Activated CD4-positive, alpha-beta T cell treated with anti-CD3 and anti-CD28 coated beads, Interleukin-10, Interleukin-2, amounts not matched to agents 100 ng/mL and 50 ng/mL, durations not matched to agents 16 hours and 8 hours (primary cell): ENCODE measurements at places on chromosomes 2 and 18.

DNA sequence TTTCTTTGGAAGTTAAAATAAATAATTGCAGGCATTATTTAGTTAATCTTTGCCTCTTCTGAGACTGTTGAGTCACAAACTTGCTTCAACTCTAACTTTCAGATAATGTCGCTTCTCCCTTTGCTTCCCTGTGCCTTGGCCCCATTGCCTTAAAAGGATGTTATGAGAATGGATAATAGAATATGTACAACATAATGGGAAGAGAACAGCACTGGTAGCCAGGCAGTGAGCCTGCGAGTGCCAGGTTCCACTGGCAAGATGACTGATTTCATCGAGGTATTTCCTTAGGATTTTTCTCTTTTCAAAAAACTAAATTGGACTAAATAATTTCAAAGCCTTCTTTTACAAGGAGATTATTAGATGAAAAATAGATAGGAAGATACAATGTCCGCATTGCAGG lies 420.9 kb downstream of the TGIF1 start:
- no peak for DNase-seq

DNA sequence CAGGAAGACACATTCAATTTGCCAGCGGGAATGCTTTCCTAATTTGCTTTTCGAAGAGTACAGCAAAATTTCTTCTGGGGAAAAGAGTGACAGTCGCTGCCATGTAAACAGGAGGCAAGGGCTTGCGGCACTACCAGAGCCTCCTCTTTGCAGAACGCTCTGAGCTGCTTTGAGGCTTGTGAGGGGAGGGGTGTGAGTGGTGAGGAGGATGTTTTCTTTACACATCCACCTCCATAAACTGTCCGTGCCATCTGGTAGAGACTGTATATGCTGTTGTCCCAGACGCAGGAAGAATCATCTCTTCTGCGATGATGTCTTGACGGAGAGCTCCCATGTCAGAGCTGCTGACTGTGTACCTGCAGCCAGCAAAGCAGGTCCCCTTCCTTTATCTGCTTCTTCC lies 138.0 kb downstream of the SOCS6 start:
- DNase-seq, result no peak

DNA sequence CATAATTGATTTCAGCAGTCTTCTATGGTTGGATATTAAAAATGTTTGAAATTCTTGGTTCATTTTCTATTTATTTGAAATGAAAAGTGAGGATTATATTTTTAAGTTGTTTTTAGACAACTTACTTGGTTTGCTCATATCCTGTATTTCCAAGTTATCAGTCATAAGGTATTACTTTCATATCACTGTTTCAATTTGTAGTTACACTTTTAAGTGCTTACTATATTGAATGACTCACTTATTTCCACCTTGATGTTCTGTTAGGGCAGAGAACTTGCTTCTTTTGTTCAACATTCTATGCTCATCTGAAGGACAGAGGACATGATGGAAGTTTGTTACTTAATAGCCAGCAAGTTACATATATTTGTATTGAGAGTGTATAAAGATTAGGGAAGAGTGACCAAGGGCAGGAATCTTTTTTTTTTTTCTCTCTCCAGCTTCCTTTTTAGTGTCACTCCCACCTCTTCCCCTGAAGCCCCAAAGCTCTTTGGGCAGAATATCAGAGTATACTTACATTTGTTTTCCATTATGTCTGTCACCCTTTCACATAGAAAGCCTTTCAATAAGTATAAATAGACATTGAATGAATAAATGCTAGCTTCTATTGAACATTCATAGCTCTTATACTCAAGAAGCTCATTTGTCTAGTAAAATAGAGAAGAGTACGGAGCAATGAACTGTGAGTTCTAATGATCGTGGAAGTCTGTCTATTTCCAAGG lies 28.1 kb downstream of the PIK3C3 start:
- peak; percentile 54 for DNase-seq

GRCh38 chr2:46850742-46851141 lies 64.9 kb downstream of the MCFD2 start:
- DNase-seq, result no peak

DNA sequence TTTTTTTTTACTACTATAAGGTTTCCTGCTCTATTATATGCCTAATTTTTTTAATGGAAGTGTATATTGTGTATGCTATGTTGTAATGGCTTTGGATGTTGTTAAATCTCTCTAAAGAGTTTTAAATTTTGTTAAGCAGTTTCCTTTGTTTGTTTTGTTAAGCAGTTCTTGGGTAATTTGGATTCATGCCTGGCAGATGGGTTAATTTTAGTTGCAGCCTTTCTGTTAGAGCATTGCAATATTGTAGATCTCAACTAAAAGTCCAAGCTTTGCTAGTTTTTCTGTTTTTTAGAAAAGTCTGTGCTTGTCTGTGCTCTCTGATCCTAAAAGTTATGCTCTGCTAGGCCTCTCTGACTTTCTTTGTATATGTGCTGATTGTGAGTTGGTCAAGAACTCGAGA lies 1229.0 kb upstream of the NRXN1 start:
- no peak for DNase-seq

GRCh38 chr2:146143971-146144370 lies 1624.1 kb upstream of the ZEB2 start:
- no peak for DNase-seq

DNA sequence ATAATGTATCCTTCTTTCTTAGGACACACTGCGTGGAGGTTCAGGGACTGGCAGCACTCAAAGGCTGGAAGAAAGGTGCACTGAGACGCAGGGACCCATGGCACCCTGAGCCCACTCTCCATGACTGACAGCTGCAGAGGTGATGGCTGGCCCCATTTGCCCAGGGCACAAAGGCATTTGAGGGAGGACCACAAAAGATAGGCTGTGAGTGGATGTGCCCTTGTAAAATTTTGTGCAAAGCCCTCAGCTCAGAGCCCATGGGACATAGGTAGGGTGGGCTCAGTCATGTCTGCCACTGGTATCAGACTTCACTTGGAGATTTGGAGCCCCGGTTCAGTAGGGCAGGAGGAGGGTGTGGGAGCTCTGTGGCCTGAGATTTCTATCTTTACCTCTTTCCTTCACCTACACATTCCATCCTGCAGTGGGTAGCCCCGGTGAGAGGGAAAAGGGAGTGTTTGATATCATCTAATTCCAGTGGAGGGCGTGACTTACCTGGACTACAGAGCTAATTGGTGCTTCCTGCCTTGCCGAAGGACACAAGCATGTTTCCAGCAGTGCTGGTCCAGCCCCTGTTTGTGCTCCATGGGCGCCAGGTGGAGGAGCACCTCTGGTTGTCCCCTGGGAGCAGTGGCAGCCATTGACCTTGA lies 312.2 kb downstream of the EN1 start:
- DNase-seq, result no peak

- DNase-seq, result no peak
Measured at GRCh38 chr2:80706951-80707350, 402.4 kb upstream of the LRRTM1 start.

- no peak for DNase-seq
Measured at GRCh38 chr2:64168756-64169155, 24.5 kb upstream of the PELI1 start.

DNA sequence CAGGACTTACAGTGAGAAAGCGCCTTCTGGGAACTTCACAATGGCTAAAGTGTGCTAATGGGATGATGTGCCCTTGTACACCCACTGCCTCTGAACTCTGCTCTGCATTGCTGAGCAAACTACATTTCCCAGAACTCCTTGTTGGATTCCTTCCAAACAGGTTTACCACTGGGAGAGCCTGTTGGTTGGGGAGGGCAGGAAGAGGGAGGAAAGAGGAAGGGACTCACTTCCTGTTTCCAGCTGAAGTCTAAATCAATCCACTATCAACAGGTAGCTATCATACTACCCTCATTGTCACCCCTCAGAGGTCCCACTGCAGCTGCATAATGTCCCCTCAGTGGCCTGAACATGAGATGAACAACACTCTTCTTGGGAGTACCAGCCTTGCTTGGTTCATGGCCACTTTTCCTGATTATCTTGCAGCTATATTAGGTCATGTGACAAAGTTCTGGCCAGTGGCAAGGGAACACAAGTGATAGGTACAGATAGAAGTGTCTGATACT lies 109.7 kb downstream of the MSH2 start:
- no peak for DNase-seq

GRCh38 chr2:201057715-201058248 lies 13.7 kb downstream of the HYCC2 start:
- DNase-seq, result no peak

- no peak for DNase-seq
Measured at GRCh38 chr2:130352237-130352636, 3.6 kb upstream of the PTPN18 start.

- peak; percentile 82 for DNase-seq
Measured at GRCh38 chr2:29014811-29015421, 33.8 kb downstream of the TOGARAM2 start.

GRCh38 chr2:54557601-54558187 lies 101.6 kb downstream of the SPTBN1 start:
- peak; percentile 77 for DNase-seq

GRCh38 chr2:144516981-144517865 lies 2.7 kb downstream of the ZEB2 start:
- peak; percentile 84 for DNase-seq

GRCh38 chr18:75827751-75828287 lies 400.3 kb upstream of the SMIM21 start:
- DNase-seq, result no peak

DNA sequence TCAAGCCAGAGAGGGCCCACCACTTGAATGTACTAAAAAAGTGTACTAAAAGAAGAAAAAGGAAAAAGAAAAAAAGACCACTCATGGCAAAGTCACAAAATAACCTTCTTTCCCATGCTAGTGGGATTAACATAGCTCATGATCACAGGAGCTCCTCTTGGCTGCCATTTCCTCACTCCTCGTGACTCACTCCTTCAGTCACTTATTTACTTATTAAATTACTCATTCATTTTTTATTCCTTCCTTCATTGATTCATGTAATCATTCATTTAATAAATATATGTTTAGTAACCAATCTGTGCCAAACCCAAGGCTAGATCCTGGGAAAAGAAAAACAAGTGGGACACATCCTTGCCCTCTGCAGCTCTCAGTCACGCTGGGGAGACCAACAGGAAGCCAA lies 300.5 kb downstream of the INSIG2 start:
- DNase-seq, result no peak

DNA sequence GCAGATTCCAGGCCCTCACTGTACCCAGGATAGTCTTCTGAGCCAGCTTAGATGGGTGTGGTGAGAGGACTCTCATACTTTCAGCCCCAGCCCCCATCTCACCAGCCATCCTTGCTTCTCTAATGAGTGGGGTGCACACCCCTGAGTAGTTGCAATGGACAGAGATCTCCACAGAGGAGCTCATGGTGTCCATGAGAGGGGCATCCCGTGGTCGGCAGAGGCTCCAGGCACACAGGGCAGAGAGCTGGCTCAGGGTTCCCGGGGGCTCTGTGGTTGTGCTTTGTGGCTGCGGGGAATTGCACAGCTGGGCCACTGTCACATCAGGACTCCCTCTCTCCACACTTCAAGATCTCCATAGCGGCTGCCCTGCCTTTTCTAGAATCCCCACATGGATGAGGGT lies 226.0 kb upstream of the PXDN start:
- DNase-seq, result no peak

DNA sequence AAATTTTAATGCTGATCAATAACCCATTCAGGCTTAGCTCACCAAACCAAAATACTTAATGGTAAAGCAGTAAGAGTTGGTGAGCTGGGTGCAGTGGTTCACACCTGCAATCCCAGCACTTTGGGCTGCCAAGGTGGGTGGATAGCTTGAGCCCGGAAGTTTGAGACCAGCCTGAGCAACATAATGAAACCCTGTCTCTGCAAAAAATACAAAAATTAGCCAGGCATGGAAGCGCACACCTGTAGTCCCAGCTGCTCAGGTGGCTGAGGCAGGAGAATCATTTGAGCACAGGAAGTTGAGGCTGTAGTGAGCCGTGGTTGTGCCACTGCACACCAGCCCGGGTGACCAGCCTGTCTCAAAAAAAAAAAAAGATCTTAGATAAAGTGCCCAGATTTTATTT lies 35.7 kb upstream of the MPP4 start:
- DNase-seq, result no peak

GRCh38 chr2:239157771-239158170 lies 243.0 kb downstream of the HDAC4 start:
- no peak for DNase-seq

- no peak for DNase-seq
Measured at GRCh38 chr2:211802666-211803065, 735.9 kb downstream of the ERBB4 start.

DNA sequence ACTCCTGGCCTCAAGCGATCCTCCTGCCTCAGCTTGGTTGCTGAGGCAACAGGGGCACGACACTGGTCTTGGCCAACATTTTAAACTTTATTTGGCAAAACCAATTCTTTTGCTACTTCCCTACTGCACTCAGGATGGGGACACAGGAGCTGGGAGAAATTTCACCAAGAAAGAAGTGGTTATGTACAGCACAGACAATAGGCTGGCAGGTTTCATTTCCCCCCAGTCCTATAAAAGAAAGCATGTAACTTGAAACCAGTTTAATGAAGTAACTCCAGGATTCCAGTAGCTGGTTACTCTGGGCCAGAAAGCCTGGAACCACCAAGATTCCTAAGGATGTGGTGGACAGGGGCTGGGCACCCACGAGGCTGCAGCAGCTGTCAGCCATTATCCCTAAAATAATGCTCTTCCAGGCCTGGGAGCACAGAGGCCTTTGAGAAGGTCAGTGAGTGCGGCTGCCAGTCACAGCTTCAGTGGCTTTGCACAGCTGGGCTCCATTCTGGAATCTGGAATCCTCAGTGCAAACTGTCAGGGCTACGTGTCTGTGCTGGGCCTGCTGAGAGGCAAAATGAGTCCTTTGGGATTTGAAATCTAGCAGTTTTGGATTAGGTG lies 142.3 kb upstream of the ITGA6 start:
- no peak for DNase-seq

- no peak for DNase-seq
Measured at GRCh38 chr18:61602836-61603235, 269.6 kb downstream of the CDH20 start.

DNA sequence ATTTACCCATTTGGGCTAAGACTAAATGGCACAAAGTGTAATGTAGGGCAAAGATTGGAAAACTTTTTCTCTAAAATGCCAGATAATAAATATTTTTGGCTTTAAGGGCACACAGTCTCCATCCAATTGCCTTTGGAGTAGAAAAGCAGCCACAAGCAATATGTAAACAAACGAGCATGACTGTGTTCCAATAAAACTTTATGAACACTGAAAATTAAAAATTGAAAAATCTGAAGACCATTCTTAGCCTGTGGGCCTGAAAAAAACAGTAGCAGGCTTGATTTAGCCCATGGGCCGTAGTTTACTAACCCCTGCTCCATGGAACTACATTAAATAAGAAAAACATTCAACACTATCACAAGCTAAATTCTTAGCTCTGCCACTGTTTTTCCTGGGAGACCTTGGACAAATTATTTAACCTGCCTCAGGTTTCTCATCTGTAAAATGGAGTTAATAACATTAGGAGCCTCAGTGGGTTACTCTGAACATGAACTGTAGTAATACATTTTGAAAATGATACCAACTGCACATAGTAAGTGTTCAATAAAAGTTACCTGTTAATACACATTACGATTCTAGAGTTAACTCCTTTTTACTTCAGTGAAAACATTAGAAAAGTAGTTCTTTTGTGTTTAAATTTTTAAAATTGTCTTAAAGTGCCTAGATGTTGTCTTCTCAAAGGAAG lies 1.3 kb downstream of the IFIH1 start:
- no peak for DNase-seq
